ENCODE measurements at places on chromosomes 1 and 21.

GRCh38 chr21:35512346-35512745, 463.2 kb upstream of the RUNX1 start:
- no peak for DNase-seq

DNA sequence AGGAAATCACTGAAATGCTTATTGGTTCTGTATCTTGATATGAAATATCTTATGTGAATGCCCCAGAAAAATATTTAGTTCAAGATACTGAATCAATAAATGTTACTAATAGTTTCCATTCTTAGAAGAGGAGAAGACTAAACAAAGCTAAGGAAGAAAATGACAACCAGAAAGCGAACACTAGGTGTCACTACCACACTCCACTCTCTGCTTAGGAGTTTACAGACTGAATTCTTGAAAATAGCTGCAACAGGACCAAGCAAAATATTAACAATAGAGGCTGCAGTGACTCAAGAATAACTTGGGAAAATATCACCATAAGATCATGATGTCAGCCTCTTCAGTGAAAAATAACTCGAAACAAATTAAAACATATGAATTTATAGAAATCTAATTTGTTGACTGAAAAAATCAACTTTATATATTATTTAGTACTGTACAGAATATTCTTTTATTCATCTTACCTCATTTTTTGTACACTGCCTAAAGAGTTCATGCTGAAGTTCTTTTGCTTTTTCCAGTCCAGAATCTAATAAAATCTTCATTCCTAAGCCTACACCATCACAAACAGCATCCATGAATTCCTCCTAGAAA, 61.6 kb downstream of the KIF14 start:
- peak; percentile 43 for DNase-seq

GRCh38 chr1:75908717-75909152, 23.5 kb downstream of the ASB17 start:
- no peak for DNase-seq

DNA sequence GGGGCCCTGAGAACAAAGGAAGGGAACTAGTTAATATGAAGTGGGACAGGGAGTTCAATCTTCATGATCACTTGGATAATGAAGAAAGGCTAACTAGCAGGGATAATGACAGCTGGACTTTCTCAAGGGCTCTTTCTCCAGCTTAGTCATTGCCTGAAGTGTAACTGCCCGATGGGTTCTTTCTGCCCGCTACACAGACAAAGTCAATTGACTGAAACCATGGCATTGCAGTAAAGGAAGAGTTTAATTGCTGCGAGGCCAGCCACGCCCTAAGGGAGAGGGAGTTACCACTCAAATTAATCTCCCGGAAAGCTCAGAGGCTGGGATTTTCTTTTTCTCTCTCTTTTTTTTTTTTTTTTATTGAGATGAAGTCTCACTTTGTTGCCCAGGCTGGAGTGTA, 16.6 kb upstream of the SLC2A5 start:
- no peak for DNase-seq

DNA sequence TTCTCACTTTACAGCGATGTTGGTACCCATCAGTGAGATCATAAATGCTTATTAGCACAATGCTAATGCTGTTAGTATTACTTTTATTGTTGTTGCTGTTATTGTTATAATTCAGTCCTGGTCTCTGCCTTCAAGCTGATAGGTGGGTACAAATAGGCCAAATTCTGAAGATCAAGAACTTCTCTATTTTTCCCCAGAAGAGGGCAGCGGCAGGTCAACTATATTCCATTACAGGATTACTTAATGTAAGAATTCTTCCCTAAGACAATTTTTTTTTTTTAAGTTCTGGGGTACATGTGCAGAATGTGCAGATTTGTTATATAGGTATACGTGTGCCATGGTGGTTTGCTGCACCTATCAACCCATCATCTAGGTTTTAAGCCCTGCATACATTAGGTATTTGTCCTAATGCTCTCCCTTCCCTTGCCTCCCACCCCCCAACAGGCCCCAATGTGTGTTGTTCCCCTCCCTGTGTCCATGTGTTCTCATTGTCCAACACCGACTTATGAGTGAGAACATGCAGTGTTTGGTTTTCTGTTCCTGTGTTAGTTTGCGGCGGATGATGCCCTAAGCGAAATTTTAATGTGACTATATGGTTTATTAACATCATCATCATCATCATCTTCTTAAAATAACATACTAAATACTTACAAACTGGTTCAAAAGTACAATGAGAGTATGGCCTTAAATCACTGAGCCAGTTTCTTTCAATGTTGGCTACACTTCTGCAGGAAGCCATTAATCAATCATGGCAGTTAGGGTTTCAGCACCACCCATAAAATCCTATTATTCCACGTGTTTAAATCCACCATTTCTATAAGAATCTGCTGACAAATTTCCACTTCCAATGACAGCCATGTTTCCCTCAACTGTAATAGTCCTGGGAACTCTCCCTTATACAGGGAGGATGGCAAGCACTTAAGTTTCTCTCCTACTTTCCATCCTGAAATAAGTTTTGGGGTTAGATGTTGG, 19.2 kb downstream of the SLC19A2 start:
- no peak for DNase-seq

DNA sequence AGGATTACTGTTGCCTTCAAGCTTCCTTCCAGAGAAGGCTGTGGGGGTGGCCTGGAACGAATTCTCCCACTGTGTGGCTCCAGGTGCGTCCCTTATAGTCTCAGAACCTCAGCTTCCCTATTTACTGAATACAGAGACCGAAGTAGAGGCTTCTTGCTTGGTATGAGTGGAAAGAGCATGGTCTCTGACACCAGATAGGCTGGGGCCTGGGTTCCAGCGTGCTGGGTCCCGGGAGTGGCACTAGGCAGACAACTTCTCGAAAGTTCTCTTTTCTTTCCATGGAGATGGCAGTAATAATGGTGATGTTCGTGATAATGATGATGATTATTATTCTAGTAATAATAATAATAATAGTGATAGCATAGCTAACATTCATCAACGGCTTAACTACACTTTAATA, 161.7 kb downstream of the PTPRU start:
- no peak for DNase-seq

DNA sequence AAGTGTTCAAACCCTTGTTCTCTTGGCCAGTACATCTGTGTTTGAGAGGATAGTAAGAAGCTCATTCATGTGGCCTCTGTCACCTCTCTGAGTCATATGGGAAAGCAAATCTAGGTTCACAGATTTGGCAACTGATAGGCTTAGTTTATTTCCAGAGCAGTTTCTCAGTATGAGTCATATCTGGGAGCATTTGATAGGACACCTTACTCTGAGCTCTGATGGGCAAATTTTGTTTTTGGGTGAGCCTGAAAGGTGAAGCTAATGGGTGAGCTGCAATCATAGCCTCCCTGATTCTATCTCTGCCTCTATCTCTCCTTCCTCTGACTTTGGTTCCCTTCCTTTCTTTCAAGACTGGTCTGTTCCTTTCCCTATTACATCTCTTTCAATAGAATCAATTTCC, 134.4 kb downstream of the S1PR1 start:
- no peak for DNase-seq

DNA sequence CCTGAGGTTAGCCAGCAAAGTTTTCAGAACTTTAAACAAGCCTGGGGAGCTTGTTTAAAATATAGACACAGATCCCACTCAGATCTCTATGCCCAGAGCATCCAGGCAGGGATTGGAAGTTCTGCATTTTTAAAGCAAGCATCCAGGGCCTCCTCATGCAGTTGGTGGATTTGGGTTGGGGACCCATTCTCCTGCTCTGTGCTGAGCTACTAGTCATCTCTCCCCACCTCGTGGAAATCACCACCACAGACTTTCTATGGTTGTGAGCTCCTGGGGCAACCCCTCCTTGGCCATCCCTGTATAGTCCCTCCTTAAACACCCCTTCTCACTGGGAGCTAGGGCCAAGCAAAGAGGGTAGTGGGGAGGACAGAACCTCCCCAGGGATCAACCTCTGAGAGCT, 73.5 kb upstream of the CASZ1 start:
- DNase-seq, result no peak

DNA sequence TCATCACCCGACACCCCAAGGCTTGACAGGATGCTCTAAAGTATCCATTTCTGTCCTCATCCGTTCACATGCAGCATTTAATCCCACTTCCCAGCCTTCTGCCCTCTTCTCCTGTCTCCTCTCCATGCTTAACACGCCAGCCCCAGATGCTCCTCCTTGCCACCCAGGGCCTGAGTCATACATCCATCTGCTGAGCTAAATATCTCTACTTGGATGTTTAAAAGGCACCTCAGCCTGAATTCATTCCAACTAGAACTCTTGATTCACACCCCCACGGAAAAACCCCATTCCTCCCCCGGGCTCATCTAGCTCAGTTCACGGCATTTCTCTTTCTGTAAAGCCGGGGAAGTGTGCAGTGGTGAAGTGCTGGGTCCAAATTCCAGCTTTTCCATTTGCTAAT, 27.7 kb downstream of the TEX35 start:
- no peak for DNase-seq

GRCh38 chr21:17542371-17543011, 29.6 kb downstream of the CXADR start:
- DNase-seq, result no peak

GRCh38 chr1:240491156-240491555, 120.8 kb downstream of the GREM2 start:
- DNase-seq, result no peak

- no peak for DNase-seq
These were observed 1.4 kb downstream of the SLC2A7 start for GRCh38 chr1:9024837-9025236.

GRCh38 chr1:101364370-101365120, 127.7 kb downstream of the S1PR1 start:
- no peak for DNase-seq

GRCh38 chr1:66585002-66585401, 51.0 kb downstream of the SGIP1 start:
- DNase-seq, result no peak

DNA sequence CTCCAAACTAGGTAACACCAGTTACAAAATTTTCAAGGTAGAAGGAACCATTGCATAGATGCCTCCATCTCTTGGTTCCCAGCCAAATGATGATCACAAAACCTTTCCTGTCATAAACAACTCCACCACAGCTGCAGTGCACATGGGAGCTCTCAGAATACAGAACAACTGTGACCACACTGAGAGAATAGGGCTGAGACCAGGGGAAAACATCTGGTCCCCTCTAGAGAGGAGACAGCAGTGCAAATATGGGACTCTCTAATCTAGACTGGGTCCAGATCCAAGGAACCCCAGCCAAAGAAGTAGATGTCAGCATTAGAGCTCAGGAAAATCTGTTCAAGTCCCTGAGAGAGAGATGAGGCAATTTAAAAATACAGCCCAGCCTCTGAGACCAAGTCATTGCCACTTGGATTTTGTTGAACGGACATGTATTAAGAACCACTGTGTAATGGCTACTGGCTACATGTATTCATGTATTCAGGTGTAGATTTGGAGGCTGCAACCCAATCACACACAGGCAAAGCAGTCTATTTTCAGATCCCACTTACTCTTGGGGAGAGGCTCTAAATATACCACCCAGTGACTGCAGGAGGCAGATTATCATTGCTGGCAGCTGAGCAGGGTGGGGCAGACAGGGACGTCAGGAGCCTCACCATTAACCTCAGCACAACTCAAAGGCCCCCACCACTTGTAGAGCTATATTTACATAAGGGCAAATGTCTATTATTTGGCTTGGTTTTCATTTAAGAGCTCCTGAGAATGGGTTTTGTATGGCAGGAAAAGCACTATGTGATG, 7.6 kb upstream of the RXRG start:
- no peak for DNase-seq

DNA sequence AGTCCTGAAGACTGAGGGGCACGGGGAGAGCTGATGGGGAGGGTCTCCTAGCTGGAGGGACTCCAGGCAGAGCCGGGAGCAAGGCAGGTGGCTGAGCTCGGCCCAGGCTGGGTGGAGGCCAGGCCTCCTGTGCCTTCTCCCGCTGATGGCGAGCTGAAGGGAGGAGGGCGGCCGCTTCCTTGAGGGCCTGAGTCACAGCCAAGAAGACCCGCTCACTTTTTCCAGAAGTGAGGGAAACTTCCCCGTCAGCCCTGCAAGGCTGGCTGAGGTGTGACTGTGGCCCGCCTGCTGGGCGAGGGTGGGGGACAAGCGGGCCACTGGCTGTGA, 1.7 kb upstream of the VWA1 start:
- no peak for DNase-seq

- peak; percentile 16 for DNase-seq
These were observed 10.9 kb downstream of the IRF2BP2 start for GRCh38 chr1:234598974-234599616.

GRCh38 chr1:11868331-11868980, 9.7 kb upstream of the NPPB start:
- no peak for DNase-seq

- DNase-seq, result no peak
These were observed 10.9 kb downstream of the PEAR1 start for GRCh38 chr1:156904187-156904959.

DNA sequence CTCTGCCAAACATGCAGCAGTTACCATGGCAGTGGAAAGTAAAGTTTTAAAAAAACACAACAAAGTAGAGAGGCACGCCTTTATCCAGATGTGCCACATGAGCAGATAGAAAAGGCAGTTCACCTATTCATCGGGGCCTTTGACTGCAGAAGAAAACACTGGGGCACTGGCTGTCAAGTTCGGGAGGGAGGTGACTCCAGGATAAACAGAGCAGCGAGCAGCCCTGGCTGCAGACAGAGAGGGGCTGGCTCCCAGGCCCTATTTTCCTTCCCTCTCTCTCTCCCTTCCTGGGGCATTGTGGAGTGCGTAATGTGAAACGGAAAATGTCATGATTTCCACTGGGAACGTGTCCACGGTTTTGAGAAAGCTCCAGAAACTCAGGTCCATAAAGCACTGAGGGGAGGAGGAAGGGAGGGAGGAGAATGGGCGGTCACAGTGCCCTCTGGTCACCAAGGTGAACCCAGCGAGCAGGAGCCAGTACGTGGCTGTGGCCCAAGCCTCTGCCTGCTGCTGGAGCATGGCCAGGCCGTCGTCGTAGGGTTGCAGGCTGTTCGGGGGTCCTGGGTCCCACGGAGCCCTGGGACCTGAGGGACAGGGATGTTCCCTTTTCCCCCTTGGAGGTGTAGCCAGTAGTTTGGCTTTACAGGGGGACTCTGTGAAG, 114.7 kb upstream of the IRF2BP2 start:
- peak; percentile 16 for DNase-seq

GRCh38 chr1:167776616-167777268, 55.0 kb downstream of the MPZL1 start:
- DNase-seq, result no peak

- no peak for DNase-seq
These were observed 41.4 kb downstream of the TMCO4 start for GRCh38 chr1:19758227-19758830.

DNA sequence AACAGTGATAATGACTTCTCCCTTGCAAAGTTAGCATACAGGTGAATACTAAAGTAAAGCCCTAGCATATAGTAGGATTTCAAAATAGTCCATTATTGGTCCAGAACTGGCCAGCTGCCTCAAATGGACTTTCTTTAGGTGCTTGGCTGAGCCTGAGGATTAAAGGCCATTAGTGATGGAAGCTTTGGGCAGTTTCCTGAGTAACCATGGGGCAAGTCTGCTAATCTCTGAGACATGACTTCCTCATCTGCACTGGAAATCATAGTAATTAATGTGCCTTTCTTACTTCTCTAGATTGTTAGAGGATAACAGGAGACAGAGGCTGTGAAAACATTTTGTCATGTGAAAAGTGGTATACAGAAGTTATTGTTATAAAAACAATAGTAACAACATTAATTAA, 156.5 kb upstream of the UBE2U start:
- DNase-seq, result no peak
